ENCODE measurements at places on chromosomes 11 and 22.

- no peak for DNase-seq
Observed at GRCh38 chr11:117064275-117064674, 34.0 kb downstream of the SIK3 start.

DNA sequence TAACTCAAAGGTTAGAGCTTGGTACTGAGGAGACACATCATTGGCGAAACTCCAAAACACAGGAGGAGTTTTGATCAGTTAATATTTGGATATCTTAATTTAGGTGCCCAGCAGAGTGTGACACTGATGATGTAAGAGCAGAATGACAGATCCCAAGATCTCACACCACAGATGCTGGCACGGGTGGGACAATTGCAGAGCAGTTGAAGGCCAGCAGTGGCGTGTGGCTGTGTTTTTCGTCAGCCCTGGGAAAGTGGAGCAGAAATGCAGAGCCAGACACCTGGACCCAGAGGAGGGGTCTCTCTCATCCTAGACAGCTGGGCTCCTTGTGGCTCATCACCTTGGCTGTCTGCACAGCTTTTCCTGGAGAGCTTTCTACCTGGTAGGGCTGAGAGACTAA, 59.7 kb upstream of the CTTN start:
- no peak for DNase-seq

DNA sequence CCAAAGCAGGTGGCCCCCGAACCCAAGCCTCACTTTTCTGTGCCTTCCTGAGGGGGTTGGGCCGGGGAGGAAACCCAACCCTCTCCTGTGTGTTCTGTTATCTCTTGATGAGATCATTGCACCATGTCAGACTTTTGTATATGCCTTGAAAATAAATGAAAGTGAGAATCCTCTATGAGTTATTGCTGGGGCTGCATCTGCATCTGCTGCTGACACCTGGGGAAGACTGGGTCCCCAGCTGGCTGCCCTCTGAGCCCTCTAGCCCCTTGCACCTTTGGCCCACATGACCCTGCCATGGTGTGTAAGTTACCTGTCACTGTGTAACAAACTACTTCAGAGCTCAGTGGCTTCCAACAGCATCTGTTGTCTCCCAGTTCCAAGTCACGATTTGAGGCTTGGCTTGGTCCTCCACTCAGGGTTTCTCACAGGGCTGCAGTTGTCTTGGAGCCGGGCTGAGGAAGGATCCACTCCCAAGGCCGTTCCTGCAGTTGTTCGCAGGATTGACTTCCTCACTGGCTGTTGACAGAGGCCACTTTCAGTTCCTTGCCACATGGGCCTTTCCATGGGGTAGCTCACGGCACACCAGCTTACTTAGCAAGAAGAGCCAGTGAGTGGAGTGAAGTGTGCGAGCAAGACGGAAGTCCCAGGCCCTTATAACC, 13.5 kb upstream of the UVRAG start:
- DNase-seq: no peak

DNA sequence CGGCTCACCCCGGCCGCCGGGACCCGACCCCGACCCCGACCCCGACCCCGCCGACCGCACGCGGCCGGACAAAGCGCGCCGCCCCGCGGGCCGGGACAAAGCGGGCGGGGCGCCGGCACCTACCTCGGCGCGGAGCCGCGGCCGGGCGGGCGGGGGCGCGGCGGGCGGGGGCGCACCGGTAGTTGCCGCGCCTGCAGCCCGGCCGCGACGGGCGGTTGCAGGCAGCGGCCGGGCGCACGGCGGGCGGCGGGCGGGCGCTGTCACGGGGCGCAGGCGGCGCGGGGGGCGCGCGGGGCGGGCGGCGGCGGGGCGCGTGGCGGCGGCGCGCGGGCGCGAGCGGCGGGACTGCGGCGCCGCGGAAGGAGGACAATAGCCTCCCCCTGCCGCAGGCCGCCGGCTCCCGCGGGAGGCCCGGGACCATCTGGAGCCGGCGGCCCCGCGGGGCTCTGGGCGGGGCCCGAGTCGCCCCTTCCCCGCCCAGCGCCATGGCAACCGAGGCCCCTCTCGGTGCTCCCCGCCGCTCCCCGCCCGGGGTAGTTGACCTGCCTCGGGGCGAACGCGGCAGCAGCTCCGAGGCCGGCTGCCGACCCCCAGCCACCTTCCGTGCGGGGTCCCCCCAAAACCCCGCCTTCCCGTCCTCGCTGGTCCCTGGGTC, 851 bp downstream of the SPTBN2 start:
- DNase-seq: no peak

DNA sequence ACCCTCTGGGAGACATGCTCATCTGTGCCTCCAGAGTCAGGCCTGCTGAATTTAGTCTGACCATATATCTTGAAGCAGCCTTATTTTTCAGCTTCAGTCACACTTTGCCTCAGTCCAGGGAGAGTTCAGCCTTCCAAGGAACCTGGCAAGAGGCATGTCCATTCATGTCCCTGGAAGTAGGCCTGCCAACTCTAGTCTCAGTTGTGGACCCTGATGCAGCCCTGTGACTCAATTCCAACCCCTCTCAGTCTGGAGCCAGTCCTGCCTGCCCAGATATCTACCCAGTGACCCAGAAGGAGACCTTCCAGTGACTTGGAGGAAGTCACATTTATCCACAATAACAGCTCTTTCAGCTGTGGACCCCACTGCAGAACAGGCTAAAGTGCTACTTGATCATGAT, 566.6 kb downstream of the TMEM135 start:
- DNase-seq: no peak

- no peak for DNase-seq
Observed at GRCh38 chr11:1829039-1829820, 5.6 kb upstream of the SYT8 start.

GRCh38 chr22:41383085-41383484, 1.3 kb downstream of the TEF start:
- DNase-seq: no peak

GRCh38 chr11:126891556-126892217, 108.9 kb downstream of the KIRREL3 start:
- DNase-seq: no peak

DNA sequence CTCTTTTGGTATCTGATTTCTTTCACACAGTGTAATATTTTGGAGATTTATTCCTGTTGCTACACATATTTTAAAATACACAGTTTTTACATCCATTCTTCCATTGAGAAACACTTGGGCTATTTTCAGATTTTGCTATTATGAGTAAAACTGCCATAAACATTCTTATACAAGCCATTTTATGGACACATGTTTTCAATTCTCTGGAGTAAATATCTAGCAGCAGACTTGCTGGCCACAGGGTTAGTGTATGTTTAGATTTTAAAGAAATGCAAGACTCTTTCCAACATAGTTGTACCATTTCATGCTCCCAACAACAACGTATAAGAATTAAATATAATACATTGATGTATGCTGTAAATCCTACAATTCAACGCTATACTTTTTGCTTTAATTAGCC, 360.8 kb upstream of the PITPNB start:
- DNase-seq: no peak

GRCh38 chr11:131041331-131042040, 125.2 kb upstream of the SNX19 start:
- no peak for DNase-seq

GRCh38 chr22:35072925-35073324, 7.0 kb downstream of the ISX start:
- DNase-seq: no peak

Measured in NCI-H1436 treated with DMSO at 0.1 percent for 48 hours (cell line).